ENCODE measurements at places on chromosomes 1 and 21.

- DNase-seq: no peak
These were observed 20.3 kb upstream of the MPZL1 start for GRCh38 chr1:167701510-167701909.

- DNase-seq: no peak
These were observed 38.8 kb downstream of the CASQ2 start for GRCh38 chr1:115729756-115730155.

DNA sequence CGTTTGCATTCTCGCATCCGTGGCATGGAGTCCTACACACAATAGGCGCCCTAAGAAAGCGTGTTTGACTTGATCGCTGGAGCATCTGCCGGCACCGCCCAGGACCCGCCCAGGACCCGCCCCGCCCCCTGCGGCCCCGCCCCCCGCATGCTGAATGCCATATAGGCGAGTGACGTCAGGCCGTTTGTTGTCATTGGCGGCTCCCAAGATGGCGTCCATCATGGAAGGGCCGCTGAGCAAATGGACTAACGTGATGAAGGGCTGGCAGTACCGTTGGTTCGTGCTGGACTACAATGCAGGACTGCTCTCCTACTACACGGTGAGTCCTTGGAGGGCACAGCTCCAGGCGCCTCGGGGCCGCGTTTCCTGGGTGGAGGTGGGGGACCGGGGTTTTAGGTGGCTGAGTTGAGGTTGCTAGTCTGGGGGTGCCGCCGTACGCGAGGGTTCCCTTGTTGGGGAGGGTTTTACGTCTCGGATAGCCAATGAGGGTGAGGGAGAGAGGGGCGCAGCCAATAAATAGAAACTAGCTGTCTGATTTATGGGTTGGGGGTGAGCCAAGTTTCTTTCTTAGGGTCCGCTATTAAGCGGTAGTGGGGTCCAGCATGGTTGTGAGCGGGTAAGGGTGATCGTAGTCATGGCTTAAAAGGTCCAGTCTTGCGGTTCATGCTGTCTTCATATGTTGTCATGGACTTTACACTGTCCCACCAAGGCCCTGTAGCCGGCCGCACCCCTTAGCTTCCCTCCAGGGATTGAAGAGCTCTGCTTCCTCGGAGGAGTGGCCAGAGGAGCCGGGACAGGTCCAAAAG is at the start of gene OSBPL9:
OSBPL9 (plus strand) TSS at position 190 of the 806 bp plus-strand sequence; CDS start at position 209, 19 bp downstream.
- peak; percentile 72 for DNase-seq

- DNase-seq: no peak
These were observed 82.3 kb downstream of the GPR89B start for GRCh38 chr1:148010527-148010926.

DNA sequence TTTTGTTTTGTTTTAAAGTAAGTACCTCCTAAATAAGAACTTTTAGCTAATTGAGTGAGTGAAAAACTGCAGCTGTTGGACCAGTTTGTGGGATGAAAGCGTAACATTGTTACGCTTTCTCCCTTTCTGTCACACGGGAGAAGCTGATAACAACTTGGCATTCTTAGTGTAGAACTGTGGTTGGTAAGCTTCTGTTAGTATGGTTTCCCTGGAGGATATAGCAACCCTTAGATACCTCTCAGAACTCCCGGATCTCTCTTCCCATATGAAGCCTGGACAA is 98.2 kb downstream of the CACHD1 start:
- DNase-seq: no peak

DNA sequence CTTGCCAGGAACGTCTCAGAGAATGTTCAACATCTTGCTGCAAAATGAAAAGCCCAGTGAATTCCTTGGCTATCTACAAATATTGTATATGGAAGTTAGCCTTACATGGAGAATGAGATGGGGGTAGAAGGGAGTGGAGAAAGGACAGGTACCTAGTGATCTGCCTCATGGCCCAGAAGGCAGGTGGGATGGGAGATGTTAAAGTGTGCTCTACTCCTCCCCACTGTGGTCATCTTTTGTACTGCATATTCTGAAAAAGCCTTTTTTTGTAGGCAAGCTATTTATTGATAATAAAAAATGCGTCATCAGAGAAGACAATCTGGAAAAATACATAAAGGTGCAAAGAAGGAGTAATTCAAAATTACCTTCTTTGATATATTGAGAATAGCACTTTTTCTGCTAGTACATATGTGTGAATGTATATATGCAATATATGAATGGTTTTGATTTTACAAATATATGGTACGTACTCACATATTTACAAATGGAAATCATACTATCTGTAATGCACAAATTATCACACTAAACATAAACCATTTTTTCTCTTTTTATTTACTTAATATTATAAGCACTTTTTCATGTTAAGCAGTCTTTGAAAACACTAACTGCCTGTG is 19.1 kb upstream of the SLC5A9 start:
- no peak for DNase-seq

DNA sequence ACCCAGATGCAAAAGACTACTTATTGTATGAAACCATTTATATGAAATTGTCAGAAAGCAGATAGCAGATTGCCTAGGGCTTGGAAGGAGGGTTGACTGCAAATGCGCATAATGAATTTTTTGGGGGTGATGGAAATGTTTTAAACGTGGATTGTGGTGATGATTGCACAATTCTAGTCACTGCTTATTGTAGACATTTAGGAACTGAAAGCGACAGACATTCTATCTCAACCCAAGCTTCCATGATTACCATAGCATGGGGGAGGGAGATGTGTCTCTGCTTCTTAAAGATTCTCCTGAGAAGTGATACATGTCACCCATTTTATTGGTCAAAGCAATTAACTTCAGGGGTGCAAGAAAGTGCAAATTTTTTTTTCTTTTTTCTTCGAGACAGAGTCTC is 2.8 kb upstream of the MTF2 start:
- DNase-seq: no peak

DNA sequence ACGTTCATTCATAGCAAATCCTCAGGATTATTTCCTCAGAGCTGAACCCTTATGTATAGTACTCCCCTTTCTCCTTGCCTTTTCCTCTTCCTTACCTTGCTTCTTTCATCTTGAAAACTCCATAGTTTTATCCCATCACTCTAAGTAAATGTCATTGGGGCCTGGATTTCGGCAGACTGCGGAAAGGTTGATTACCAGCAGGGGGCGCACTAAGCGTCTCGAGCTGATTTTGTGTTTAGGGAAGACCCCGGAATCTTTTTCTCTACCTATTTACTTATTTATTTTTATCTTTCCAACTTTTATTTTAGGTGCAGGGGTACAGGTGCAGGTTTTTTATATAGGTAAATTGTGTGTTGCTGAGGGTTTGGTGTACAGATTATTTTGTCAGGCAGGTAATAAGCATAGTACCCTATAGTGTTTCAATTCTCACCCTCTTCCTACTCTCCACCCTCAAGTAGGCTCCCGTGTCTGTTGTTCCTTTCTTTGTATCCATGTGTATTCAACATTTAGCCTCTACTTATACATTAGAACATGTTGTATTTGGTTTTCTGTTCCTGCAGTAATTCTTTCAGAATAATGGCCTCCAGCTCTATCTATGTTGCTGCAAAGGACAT is 11.4 kb upstream of the MTARC1 start:
- no peak for DNase-seq

DNA sequence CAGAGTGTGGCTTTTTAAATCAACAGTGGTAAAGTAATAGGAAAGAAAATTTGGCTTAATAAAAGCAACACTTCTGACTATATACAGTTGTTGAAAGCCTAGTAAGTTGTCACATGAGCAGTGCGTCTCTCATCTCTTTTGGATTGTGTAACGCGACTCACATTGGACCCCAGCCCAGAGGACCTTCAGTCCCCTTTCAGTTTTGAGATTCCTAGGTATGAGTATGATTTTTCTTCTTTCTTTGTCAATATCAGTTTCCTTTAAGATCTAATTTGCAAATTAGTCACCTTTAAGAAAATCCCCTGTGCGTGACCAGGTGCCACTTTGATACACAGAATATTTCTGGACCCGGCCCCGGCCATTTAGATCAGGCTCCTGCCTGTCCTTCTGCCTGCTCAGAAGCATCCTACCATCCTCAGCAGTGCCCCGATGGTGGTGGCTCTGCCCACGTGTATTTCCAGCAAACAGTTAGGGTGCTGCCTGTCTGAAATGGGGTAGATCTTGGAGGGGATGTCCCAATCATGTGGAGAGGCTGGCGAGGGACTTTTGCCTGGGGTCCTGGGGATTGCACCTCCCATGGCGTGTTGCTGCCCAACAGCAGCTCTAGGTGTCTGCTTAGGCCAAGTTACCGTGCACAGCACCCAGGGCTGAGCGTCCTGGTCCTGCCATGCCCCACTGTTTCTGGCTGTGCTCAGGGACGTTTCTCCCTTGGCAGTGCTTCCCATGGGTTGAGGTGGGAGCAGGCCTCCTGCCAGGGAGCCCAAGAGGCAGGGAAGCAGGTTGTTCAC is 21.1 kb downstream of the SNAP47 start:
- DNase-seq: no peak

DNA sequence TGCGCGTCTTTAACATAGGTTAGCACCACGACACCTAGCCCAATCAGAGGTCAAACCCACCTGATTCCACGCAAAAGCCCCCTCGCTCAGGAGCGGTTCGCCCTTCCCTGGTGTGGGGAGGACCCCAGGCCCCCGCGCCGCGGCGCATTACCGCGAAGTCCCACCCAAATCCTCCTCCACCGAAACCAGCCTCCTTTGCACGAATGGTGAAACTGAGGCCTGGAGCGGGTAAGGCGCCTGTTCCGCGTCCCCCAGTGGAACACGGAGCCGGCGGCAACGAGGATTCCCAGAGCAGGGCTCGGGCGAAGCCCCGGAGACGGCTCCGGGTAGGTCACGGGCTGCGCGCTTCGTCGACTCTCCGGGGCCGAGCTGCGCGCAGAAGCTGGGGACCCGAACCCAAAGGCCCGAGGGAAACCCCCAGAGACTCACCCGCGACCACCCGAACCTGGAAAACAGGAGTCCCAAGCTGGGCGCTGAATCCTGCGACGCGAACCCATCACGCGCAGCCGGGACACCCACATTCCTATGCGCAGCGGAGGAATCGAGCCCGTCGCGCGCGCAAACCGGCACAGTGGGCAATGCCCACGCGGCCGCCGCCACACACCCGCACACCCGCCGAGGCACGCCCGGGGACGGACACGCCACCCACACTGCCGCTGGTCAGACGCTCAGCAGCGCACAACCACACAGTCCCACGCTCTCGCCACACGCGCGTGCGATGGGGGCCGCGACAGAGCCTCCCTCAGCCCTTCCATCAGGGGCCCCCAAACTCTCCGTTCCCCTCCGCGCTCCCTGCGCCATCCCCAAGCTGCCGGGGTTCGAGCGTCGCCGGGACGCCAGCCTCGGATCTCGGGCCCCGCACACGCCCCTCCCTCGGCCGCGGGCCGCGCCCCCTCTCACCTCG is 507 bp downstream of the GLIS1 start:
- no peak for DNase-seq

- DNase-seq: no peak
These were observed 17.0 kb upstream of the TMEM54 start for GRCh38 chr1:32918179-32918578.

- no peak for DNase-seq
These were observed 44.0 kb downstream of the ETS2 start for GRCh38 chr21:38849776-38850175.

- no peak for DNase-seq
These were observed 116.3 kb upstream of the HP1BP3 start for GRCh38 chr1:20903437-20903836.

DNA sequence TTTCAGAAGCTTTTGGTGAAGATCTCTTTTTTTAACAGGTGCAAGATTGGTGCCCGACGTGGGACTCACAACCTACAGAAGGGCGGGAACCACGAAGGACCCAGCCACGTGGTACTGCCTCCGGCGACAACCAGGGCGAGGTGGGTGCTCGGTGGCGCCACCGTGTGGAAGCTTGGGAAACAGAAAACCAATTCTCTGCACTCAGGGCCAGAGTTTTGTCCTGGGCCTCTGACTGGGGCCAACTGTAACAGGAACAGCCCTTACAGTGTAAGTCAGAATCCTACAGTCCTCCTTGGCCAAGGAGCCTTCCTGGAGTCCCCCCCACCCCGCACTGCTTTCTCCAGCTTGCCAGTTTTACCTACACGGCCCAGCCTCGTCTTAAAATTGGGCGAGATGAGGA is 11.6 kb upstream of the S100A7A start:
- DNase-seq: no peak

DNA sequence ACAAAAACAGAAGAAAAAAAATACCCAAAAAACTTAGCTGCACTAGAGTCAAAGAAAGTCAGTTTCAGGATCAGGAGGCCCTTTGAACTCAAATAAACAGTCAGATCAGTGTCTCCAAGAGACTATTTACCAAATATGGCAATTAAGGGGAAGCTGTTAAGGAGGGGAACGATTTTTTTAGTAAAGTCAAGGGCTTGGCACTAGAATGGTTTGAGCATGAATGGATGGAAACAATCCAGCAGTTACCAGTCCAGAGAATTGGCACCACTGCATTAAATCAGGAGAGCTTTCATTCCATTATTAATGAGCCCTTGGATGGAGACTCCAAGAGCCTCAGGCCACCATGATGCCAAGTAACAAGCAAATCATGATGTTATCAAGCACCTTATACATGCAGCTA is 7.2 kb downstream of the TRAPPC3 start:
- no peak for DNase-seq

DNA sequence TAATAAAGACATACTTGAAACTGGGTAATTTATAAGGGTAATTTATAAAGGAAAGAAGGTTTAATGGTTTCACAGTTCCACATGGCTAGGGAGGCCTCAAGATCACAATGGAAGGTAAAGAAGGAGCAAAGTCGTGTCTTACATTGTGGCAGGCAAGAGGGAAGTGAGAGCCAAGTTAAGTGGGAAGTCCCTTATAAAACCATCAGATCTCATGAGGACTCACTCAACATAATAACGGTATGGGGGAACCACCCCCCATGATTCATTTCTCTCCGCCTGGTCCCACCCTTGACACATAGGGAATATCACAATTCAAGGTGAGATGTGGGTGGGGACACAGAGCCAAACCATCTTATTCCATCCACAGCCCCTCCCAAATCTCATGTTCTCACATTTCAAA is 76.8 kb upstream of the ZNF678 start:
- DNase-seq: no peak

DNA sequence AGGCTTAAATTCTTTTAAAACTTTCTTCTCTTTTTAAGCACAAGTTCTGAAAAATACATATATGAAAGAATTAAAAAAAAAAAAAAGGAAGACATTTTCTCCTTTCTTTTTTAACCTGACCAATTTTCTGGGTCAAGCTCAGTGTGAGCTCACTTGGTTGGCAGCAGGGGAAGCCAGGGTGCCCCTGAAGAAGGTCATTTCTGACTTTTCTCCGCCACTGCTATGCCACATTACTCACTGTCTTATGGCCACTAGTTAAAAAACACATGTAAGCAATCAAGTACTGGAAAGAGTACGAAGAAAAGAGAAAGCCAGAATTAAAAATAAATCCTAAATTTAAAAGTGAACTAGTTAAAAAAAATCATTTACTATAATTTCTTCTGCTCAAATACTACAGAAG is 275.0 kb downstream of the NEGR1 start:
- no peak for DNase-seq
